NCI-H2171 treated with DMSO at 0.1 percent for 48 hours (cell line): ENCODE measurements at places on chromosomes 11 and 22.

GRCh38 chr22:29520851-29521250 is 32.7 kb downstream of the THOC5 start:
- DNase-seq = no peak

- no peak for DNase-seq
Measured at GRCh38 chr11:1295591-1295990, 13.8 kb downstream of the TOLLIP start.

GRCh38 chr11:124778281-124778680 is 16.2 kb upstream of the ESAM start:
- no peak for DNase-seq

DNA sequence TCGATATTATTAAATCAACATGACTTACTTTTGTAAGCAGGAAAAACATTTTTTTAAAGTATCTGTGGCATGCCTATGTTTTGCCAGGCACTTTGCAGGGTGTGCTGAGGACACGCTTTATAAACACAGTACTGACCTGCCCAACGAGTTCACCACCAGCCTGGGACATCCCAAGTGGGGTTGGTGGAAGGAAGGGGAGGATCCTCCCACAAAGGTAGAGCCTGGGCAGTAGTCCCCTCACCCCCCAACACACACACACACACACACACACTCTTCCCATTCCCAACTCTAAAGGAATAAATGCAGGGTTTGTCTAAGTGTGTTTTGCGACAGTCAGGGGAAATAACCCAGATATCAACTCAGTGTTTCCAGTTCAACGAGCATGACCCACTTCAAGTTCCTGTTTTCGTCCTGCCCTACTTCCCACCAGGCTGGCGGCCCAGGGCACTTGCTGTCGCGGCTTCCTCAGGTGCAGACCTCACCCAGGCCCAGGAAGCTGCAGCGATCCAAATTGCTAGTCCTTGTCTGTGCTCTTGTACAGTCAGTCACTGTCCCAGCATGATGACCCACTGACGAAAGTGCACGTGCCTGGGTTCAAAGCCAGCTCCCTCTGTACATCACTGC is 3.1 kb downstream of the CERK start:
- no peak for DNase-seq

GRCh38 chr11:102794382-102794781 is 3.6 kb downstream of the MMP1 start:
- no peak for DNase-seq

DNA sequence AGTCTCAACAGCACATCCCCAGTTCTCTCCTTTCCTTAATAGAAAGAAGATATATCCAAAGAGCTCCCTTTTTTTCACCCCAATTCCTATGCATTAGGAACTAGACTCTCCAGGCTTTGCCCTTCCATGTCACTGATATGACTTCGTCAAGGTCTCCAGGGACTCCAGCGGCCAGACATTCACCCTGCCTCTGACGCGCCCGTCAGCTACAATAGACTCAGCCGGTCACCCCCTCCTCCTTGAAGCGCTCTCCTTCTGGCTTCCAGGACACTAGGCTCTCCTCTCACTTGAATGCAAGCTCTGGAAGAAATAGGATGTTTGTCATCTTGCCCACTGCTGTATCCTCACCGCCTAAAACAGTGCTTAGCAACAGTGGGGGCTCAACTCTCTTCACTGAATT is 14.9 kb upstream of the ELFN2 start:
- DNase-seq = no peak

GRCh38 chr11:78424334-78425270 is 7.0 kb upstream of the GAB2 start:
- no peak for DNase-seq

- no peak for DNase-seq
Measured at GRCh38 chr22:50460938-50461337, 13.9 kb downstream of the SBF1 start.

GRCh38 chr11:3775736-3776406 is 21.5 kb downstream of the NUP98 start:
- no peak for DNase-seq

DNA sequence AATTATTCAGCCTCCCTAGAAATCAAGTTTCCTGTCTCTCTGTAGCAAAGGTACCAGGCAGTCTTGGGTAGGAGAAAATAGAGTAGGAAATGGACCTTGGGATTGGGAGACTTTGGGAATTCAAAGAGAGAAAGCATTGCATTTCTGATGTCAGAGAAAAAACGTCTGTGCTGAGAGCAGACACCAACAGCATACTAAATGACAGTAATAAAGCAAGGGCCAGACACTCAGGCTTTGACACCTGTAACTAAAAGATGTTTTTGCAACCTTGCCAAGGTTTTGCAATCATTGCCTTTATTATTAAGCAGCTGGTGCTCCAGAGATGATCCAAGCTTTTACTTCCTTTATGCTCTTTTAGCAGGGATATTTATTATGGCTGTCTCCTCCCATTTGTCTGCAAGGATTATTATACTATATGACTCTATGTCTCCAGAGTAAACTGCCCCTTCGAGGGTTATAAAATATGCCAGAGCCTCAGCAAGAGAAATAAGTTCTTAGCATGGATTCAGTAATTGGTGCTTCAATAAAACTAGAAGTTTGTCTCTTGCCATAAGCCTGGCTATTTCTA is 85.2 kb upstream of the GRAMD1B start:
- DNase-seq = peak; percentile 34

DNA sequence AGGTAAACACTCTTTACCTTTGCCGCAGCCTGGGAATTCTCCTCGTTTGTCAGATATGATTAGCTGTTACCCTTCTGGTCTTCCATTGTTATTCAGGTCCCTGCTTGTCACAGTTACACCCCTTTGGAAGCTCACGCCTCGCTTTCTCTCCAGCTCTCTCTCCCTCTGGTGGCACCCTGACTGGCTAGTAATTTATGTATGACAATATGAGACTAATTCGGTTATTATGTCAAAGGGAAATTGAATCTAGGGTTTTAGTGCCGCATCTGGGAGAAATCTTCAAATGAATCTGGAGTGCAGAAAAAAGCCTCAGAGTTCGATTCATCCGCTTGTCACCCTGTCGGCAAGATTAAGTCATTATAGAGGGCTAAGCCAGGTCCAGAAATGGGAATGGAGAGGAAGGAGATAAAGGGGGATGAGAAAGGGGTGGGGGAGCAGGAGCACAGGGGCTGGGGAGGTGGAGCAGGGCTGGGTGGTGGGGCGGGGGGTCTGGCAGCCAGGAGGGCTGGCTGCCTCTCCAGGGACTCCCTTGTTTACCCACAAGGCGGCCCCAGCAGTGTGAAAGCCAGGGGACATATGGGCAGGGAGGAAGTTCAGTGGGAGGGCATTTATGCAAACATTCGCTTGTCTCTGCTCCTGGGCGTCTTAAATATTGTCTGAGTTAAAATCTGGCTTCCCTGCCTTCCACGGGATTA is 179.0 kb upstream of the NECTIN1 start:
- peak; percentile 75 for DNase-seq

DNA sequence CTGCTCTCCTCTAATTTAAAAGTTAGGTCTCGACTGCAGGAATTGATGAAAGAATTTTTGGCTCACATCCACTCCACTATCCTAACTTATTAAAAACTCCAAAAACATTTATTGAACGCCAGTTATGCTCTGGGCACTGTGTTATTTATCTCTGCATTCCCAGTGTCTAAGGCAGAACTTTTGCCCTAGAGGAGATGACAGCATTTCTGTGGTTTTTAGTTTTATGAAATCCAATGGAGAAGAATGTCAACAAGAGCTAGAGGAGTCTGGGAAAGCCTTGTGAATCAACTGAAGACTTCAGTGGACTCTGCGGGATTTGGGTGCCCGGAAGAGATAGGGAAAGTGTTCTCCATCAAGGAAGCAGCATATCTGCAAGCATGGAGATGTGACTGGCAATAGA is 217.0 kb upstream of the PGR start:
- DNase-seq = no peak

DNA sequence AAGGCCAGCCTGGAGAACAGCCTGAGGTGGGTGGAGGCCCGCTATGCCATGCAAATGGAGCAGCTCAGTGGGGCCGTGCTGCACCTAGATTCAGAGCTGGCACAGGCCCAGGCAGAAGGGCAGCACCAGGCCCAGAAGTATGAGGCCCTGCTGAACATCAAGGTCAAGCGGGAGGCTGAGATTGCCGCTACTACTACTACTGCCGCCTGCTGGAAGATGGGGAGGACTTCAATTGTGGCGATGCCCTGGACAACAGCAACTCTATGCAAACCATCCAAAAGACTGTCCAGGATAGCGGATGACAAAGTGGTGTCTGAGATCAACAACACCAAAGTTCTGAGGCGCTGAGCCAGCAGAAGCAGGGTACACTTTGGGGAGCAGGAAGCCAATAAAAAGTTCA is 3.1 kb upstream of the TMEM218 start:
- DNase-seq = no peak

DNA sequence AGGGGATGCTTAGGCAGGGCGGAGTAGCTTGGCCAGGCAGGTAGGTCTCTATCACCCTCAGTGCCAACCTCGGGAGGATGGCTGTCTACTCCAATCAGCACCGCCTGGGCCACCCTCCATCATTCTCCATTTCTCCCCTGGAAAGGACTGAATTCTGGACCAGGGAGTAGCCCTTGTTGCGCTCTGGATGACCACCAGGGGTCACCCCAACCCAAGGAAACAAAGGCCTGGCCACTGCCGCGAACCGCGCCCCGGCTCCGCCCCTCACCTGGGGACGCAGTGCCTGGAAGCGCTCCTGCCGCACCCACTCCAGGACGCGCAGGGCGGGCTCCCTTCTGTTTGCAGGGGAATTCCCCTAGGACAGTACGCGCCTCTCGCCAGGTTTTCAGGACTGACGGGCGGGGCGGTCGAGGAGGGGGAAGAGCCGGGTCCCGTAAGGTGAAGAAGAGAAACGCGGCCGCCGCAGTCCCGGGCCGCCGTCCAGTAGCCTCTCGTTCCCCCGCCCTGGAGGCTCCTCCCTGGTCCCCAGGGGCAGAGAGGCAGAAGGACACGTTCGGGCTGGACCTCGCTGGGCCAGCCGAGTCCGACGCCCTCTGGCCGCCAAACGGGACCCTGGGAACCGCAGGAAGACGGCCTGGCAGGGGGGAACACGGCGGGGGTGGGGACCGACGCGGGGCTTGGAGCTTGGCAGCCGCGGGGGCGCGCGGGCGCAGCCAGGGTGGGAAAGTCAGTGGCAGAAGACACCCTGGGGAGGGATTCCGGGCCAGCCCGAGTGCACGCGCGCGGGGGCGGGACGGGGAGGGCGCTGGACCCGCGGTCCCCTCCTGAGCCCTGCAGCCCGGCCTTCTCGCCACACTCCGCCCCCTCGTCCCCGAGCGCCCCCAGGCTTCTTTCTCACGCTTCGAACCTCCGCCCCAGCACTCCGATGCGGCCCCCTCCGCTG is 7.1 kb downstream of the SCN4B start:
- DNase-seq = peak; percentile 88

DNA sequence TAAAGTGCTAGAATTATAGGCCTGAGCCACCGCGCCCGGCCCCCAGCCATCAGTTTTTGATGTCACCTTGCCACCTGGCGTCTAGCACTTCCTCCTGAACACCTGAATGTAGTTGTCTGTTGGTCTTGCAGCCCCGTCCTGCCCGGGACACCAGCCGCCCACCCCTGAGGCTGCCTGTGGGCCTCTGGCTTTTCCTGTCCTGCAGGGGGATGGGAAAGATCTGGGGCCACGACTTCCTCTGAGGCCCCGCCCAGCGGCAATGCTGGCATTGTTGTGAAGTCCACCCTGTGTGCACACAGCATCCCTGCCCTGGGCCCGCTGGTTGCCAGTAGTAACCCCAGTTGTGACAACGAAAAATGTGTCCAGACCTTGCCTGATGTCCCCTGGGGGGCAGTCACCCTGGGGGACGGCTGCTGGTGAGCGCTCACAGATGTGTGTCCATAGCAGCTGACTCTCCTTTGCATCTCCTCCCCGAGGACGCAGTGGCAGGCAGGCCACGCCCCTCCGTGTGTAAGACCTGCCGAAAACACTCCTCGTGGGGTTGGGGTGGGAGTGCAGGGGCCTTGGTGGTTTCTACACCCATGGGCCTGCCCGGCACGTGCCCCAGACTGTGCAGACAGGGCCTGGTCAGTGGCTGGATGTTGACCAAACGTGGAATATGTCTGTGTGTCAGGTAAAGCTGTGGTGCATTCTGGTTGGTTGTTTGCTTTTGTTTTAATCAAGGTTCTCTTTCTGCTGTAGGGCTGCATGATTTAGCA is 6.8 kb downstream of the SELENOO start:
- no peak for DNase-seq

GRCh38 chr22:46006379-46007002 is 29.5 kb upstream of the WNT7B start:
- peak; percentile 63 for DNase-seq

GRCh38 chr22:43566561-43567332 is 154.9 kb downstream of the MPPED1 start:
- no peak for DNase-seq

DNA sequence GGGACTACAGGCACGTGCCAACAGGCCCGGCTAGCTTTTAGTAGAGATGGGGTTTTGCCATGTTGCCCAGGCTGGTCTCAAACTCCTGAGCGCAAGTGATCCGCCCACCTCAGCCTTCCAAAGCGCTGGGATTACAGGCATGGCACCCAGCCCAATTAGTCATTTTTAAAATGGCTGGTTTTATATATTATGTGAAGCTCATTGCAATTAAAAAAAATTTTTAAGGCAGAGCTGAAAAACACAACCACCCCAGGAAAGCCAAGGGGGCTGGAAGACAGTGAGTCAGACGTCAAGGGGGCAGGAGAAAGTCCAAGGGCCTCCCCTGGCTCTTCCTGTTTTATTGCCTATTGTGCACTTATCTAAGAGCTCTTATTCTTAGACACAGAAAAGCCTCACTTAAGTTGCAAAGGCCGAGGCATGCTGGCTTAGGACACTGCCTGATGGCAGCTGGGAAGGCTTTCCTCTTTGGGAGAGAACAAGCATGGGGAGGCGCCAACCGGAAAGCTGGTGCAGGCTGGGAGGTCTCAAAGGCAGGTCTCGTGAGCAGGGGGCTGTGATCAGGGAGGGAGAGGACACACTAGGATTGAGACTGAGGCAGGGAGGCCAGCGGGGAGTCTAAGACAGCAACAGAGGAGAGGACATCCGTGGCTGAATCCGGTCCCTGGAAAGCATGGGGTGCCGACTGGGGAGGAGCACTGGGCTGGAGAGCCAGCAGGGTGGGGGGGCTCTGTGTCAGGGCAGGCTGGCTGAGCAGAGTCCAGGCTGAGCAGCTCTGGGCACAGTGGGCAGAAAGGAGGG is 11.1 kb upstream of the OSM start:
- no peak for DNase-seq

GRCh38 chr11:64996710-64997380 is at the start of gene BATF2:
BATF2 (minus strand) TSS chr11:64996971; CDS start chr11:64996914, 57 bp downstream.
- peak; percentile 71 for DNase-seq

GRCh38 chr11:57314221-57314973 is 10.4 kb downstream of the TNKS1BP1 start:
- DNase-seq = no peak

GRCh38 chr11:66950112-66950535 is 8.1 kb downstream of the PC start:
- DNase-seq = peak; percentile 74

DNA sequence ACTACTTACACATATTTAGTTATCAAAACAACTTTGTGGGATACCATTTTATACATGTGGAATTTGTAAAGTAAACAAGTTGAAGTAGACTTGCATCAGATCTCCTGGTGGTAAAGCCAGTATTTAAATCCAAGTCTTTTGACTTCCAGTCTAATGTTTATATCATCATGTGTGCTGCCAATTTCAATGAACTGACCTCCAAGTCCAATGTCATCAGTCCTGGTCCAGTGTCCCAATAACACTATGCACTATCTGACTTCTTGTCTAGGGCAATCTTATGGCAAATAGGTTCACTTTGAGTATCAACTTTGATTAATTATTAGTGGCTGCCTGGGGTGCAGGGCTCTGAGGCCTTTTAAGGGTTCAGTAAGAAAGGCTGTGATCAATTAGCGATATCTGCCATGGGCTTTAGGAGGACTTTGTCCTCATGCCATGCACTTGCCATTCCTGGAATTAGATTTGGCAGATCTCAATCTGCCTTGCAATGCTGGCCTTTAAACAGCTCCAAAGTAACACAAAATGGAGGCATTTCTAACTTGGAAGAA is 9.6 kb upstream of the PTS start:
- DNase-seq = no peak
